ENCODE measurements at places on chromosomes 7 and 10.

DNA sequence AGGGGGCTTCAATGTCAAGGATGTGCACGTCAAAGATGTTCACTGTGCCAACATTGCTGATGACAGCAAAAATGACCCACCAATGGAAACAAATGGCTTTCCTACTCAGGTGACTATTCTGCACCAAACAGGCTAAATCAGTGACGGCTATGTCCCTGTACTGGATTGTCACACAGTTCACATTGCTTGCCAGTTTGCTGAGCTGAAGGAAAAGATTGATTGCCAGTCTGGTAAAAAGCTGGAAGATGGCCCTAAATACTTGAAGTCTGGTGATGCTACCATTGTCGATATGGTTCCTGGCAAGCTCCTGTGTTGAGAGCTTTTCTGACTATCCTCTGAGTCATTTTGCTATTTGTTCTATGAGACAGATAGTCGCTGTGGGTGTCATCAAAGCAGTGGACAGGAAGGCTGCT, 202.2 kb upstream of the ETV1 start:
- no peak for DNase-seq

- DNase-seq = no peak
These were observed 60.9 kb downstream of the TMEM130 start for GRCh38 chr7:98808751-98809460.

- DNase-seq = no peak
These were observed 59.7 kb downstream of the GALNT11 start for GRCh38 chr7:152085131-152085530.

- DNase-seq = no peak
These were observed 75.3 kb downstream of the HIP1 start for GRCh38 chr7:75663302-75663907.

DNA sequence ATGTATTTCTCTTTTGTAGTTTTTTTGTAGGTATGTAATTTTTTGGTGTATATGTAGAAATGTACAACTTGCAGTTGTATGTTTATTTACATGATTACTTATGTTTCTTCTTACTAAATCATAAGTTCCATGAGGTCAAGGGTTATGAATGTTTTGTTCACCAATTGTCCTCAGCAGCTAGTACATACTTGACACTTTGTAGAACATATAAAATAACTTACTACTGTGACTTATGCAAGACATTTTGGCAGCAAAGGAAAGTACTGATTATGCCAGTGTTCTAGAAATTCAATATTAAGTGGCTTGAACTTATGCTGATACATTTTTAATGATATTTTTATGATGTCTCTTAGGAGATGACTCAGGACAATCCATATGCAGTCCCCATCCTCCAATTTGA, 209.6 kb downstream of the DKK1 start:
- no peak for DNase-seq

- DNase-seq = peak; percentile 25
These were observed 1.8 kb downstream of the GRK5 start for GRCh38 chr10:119209035-119209735.

- no peak for DNase-seq
These were observed 15.1 kb upstream of the NME8 start for GRCh38 chr7:37833107-37833817.

All from GM06990 (cell line).